Mesothelial cell of epicardium (in vitro differentiated cells): ENCODE measurements at places on chromosomes 7 and 10. TPM values are rescaled to one million over a fixed set of nuclear protein-coding genes. Genes with fewer than 3 reads are reported as not detected.

Gene MINDY3
- total RNA-seq: 23.1 to 28.6 TPM (median 28.5 TPM) in 3 replicates

- H3K4me3 ChIP-seq: no peak overlapping the region
- H3K27me3 ChIP-seq: no peaks in the 10 kb centered on the region
- no peaks in the 10 kb centered on the region for H3K36me3 ChIP-seq
- no peak overlapping the region for H3K27ac ChIP-seq
- DNase-seq: peak; percentile 48
Observed at GRCh38 chr7:119175911-119176627, 951.6 kb downstream of the ANKRD7 start.

- no peak overlapping the region for H3K4me3 ChIP-seq
- no peak for DNase-seq
- H3K36me3 ChIP-seq: peaks cover 13% of the 10 kb centered on the region
- H3K27ac ChIP-seq: no peak overlapping the region
- peaks cover 18% of the 10 kb centered on the region for H3K4me1 ChIP-seq
Observed at GRCh38 chr10:77661100-77661499, 23.5 kb upstream of the KCNMA1 start.

- peak; percentile 28 for DNase-seq
- H3K27ac ChIP-seq: peak overlapping the region; percentile 86
- H3K27me3 ChIP-seq: peaks cover 6% of the 10 kb centered on the region
- peak overlapping the region; percentile 91 for H3K4me3 ChIP-seq
- no peaks in the 10 kb centered on the region for H3K36me3 ChIP-seq
Observed at GRCh38 chr7:30135301-30136116, 723 bp downstream of the MTURN start.

DNA sequence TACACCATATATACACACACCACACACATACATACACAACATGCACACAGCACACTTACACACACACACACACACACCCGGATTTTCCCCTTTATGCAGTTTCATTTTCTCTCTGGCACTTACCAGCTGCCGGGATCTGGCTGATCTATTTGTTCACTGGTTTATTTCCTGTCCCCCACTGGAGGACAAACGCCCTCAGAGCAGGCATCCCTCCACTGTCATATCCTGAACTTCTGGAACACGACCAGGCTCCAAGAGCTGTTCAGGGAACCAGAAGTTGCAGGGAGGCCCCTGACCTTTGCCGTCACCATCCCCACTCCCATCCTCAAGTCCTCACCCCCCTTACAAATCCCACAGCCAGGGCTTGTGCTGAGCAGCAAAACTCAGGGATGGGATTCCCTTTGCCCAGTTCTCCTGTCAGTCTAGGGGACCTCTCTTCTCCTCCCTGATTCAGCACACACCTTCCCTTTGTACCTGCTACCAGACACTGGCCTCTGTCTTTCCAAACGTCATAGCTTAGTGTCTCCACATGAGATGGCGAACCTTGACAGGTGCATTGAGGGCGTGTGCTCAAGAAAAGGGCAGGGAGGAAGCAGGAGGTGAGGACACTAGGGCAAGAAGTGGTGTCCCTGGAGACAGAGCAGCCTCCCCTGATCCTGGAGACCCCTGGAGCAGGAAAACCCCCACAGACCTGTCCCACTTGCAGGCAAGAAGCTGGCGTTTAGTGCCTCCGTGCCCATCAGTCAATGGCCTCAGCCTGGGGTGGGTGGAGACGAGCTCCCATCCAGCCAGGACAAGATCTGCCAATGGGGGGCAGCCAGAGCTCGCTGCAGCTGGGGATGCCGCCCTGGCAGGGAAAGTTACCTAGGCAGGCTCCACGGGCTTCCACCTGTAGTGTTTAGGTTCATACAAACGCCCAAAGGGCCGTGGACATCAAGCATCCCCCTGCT is 12.7 kb upstream of the DOCK1 start:
- no peaks in the 10 kb centered on the region for H3K4me1 ChIP-seq
- H3K27ac ChIP-seq: no peak overlapping the region
- no peak overlapping the region for H3K4me3 ChIP-seq
- DNase-seq: no peak

Gene SEPTIN14
- 0.07 TPM in 1 of 3 replicates, not detected in the others for total RNA-seq

DNA sequence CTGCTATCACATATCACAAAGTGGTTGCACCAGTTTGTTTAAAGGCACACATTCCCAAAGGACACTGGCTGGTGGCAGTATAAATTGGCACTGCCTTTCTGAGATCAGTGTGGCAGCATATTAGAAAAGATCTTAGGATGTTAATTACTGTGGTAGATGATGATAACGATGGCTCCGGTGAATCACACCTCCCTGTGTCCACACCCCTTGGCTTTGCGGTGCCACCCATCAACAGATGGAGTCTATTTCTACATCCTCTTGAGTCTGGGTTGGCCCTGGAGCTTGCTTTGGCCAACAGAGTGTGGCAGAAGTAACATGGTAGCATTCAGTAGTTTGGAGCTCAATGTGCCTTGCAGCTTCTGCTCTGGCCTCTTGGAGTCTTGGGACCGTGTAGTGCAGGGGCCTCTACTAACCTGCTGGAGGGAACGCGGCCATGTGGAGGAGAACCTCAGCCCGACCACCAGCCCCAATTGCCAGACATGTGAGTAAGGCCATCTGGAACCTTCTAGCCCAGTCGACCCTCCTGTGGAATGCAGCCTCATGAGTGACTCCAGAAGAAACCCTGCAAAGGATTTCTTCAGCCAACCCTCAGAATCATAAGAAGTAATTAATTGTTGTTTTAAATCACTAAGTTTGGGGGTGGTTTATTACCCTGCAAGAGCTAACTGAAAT is 27.2 kb upstream of the PLEKHA1 start:
- H3K27ac ChIP-seq: no peak overlapping the region
- H3K36me3 ChIP-seq: peaks cover 3% of the 10 kb centered on the region
- peaks cover 4% of the 10 kb centered on the region for H3K27me3 ChIP-seq
- H3K4me3 ChIP-seq: no peak overlapping the region
- H3K4me1 ChIP-seq: no peaks in the 10 kb centered on the region

- H3K27ac ChIP-seq: peak overlapping the region; percentile 18
- no peak overlapping the region for H3K4me3 ChIP-seq
- H3K36me3 ChIP-seq: peaks cover 15% of the 10 kb centered on the region
- peaks cover 28% of the 10 kb centered on the region for H3K4me1 ChIP-seq
- no peaks in the 10 kb centered on the region for H3K27me3 ChIP-seq
Observed at GRCh38 chr7:101923602-101923985, 106.2 kb downstream of the CUX1 start.

Gene SORCS3
- total RNA-seq: 0.04 to 0.11 TPM (median 0.09 TPM) in 3 replicates

DNA sequence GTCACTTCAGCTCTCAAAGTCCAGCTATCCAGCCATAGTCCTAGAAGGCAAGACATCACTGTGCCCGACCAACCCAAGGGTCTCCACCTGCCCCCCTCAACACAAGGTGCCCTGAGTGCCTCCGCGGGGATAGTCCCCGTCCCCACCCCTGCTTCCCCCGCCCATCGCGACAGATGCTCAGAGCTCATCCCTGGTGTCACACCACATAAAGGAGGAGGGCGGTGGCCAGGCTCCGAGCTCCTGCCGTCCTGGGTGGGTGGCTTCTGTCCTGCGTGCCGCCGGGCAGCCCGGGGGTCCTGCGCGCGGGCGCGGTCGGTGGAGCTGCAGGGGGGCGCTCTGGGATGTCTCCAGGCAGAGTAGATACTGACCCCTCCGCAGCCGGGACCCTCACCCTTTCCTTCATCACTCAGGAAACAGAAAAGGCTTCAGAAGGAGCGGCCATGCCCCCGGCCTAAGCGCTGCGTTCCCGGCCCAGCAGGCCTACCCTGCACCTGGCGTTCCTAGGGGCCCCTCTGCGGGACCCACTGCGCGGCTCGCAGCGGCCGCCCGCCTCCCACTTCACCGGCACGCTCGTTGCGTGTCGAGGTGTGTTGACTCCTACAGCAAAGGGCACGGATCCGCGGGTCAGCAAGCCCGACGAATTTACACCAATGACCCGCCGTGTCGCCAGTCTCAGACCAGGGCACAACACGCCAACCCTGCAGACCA is 53.4 kb downstream of the ALOX5 start:
- no peak for DNase-seq
- no peaks in the 10 kb centered on the region for H3K36me3 ChIP-seq
- H3K27me3 ChIP-seq: no peaks in the 10 kb centered on the region
- no peak overlapping the region for H3K4me3 ChIP-seq
- peaks cover under 1% of the 10 kb centered on the region for H3K4me1 ChIP-seq

- peaks cover 24% of the 10 kb centered on the region for H3K4me1 ChIP-seq
- no peaks in the 10 kb centered on the region for H3K27me3 ChIP-seq
- no peak for DNase-seq
Observed at GRCh38 chr10:482848-483247, 206.6 kb downstream of the DIP2C start.

GRCh38 chr7:142671506-142671905 is 77.8 kb upstream of the PRSS1 start:
- H3K4me3 ChIP-seq: no peak overlapping the region
- DNase-seq: no peak
- H3K27me3 ChIP-seq: peaks cover 2% of the 10 kb centered on the region
- H3K36me3 ChIP-seq: no peaks in the 10 kb centered on the region
